ENCODE measurements at places on chromosomes 16 and 17.
A peak's percentile ranks its signal among the peaks of the same experiment; 100 is the strongest.

GRCh38 chr16:12771341-12771798 is 32.3 kb downstream of the CPPED1 start:
- DNase-seq, result no peak

DNA sequence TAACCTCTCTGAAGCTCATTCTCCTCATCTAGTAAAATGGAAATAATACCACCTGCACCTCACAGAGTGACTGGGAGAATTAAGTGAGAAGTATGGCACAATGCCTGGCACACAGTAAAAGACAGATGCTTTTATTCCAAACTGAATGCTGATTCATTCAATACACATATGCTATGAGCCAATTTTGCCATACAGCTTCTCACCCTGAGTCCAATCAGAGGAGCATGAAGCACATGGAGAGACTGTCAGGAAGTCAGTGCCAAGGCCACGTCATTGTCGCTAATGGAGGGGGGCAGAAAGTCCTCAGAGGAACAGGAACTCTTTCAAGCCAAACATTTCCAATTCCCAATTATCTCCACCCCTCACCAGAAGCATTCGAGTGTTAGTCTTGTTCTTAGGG is 11.6 kb downstream of the MKS1 start:
- no peak for DNase-seq

- peak; percentile 99 for DNase-seq
These were observed 410 bp upstream of the HOXB5 start for GRCh38 chr17:48593840-48594537.

GRCh38 chr17:7843257-7843535 is 9.2 kb downstream of the KDM6B start:
- DNase-seq, result no peak

GRCh38 chr17:4711661-4712181 is 1.3 kb downstream of the ARRB2 start:
- DNase-seq, result no peak

Data from IMR-90 (cell line).